SK-N-MC (cell line): ENCODE measurements at places on chromosomes 16 and 17.

GRCh38 chr16:49521734-49522325 lies 148.2 kb downstream of the C16orf78 start:
- DNase-seq, result no peak

DNA sequence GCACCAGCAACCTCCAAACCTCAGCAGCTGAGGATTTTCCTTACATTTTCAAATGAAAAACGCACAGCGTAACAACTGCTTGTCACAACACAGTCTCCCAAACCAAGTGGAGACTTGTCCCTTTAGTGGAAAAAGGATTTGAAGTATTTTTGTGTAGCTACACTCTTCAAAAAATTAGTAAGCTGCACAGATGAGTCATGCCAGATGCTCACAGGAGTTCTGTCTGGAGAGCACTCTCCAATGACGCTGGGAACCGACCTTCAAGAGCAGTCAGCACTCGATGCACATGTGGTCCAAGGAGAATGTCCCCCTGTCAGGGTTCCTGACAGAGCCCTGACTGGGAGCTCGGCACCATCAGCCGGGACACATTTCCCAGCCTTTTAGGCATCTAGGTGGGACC lies 39.8 kb downstream of the MAP1LC3B start:
- no peak for DNase-seq

- no peak for DNase-seq
Observed at GRCh38 chr16:75486676-75487313, 8.4 kb downstream of the CHST6 start.

- DNase-seq, result no peak
Observed at GRCh38 chr16:67951485-67951884, 7.6 kb upstream of the LCAT start.

GRCh38 chr16:78448658-78449271 lies 349.3 kb downstream of the WWOX start:
- DNase-seq, result no peak

- no peak for DNase-seq
Observed at GRCh38 chr16:4695473-4696171, 2.3 kb downstream of the NUDT16L1 start.

GRCh38 chr17:76710863-76711611 lies at the start of gene MXRA7:
MXRA7 (minus strand) TSS chr17:76710965; CDS start chr17:76710946, 19 bp downstream.
- DNase-seq, result no peak

DNA sequence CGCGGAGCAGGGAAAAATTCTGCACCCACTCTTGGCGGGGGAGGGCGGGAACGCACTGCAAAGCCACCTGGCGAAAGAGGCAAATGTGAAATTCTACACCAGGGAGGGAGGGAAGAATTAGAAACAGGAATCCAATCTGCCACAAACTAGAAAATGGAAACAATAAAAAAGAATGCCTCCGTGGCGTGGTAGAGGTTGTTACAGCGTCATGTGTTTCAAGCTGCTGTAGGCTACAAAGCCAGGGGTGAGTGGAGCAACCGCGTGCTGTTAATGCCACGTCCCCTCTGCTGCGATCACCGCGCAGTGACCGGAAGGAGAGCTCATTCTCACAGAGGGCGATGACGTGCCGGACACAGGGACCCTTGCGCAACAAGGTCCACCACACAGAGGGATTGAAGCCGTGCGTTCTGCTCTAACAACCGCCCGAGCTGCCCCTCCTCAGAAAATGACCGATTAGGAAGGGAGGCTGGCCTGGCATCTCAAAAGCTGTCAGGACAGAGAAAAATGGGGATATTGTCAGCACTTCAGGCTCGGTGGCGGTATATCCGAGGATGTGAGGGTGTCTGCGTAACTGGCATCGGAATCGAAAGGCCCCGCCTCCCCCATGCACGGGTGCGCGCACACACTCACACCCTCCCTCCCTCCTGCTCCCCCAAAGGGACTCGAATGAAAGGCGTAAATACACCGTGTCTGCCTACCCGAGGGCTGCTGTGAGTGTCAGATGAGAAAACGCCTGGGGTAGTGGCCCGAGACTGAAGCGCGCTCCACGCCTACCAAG lies 70.8 kb upstream of the TNRC6C start:
- DNase-seq, result no peak

DNA sequence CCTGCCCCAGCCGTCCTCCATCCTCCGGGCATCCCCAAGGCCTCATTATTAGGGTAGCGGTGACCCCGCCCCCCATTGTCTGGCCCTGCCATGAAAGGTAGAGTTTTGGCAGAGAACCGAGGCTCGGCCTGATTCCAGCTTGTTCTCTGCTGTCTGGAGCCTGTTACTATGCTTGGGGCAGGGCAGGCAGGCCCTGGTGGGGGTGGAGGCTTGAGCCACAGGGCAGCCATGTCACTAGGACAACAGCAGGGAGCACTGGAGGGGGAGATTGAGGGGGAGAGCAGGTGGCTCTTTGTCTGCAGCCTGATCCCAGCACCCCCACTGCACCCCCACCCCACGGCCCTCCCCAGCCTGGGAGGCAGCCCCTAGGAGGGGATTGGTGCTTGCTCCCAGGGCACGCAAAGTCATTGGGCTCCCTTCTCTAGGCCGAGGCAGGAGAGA lies 15.4 kb downstream of the RHBDL3 start:
- DNase-seq, result no peak

- DNase-seq, result no peak
Observed at GRCh38 chr16:24975428-24975889, 39.7 kb downstream of the ARHGAP17 start.
